Eye (tissue), 1 donor: ENCODE measurements at places on chromosomes 4 and X.

- DNase-seq = no peak
These were observed 21.4 kb downstream of the CT47C1 start for GRCh38 chrX:119093991-119094735.

DNA sequence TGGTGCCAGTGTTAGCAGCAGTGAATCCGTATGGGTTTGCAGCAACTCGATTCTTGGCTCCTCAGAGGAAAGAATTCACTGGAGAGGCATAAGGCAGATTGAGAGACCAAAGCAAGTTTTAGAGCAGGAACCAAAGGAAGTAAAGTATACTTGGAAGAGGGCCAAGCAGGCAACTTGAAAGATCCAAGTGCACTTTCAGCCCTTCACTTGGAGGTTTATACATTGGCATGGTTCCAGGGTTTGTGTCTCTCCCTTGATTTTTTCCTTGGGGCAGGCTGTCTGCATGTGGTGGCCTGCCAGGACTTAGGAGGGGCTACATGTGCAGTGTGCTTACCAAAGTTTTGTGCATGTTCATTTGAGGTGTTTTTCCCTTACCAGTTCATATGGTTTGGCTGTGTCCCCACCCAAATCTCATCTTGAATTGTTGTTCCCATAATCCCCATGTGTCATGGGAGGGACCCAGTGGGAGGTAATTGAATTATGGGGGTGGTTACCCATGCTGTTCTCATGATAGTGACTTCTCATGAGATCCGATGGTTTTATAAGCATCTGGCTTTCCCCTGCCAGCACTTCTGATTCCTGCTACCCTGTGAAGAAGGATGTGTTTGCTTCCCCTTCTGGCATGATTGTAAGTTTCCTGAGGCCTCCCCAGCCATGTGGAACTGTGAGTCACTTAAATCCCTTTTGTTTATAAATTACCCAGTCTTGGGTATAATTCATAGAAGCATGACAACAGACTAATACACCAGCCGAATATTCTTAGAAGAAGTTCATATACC lies 86.2 kb upstream of the TSPAN5 start:
- no peak for DNase-seq

GRCh38 chr4:1411436-1412375 lies 5.5 kb upstream of the NKX1-1 start:
- no peak for DNase-seq

- no peak for DNase-seq
These were observed 95.4 kb downstream of the ARHGAP24 start for GRCh38 chr4:85570388-85570787.

GRCh38 chrX:9327747-9328145 lies 137.1 kb upstream of the TBL1X start:
- no peak for DNase-seq

DNA sequence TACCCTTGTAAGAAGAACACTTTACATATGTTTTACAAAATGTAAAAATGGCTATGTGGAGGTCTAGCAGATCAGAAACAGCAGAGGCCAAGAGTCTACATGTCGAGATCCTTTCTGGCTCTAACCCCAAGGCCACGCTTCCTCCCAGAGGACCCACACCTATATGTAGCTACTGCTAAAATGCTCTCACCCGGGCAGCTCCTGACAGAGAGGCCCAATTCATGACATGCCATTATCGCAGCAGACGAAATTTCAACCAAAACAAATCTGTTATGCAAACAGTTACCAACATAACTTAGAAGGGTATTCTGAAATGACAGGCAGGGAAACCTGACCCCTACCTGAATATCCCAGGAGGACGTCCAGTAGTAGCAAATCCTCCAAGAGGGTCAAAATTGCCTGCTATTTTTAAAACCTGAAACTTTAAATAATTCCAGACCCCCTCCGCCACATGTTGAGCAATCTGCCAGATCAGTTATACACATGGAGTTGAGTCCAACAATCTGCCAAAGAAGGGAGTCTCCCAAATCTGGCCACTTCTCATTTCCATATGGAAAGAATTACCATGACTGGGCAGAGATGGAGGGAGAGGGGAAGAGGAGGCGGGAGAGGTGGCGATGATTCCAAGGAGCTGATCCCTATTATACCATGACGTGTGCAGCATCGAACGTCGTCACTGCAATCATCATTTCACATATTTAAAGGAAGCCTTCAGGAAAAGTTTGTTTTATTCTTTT lies 192.9 kb upstream of the TBL1X start:
- DNase-seq = peak; percentile 53

- DNase-seq = no peak
These were observed 9.6 kb downstream of the GPC4 start for GRCh38 chrX:133405498-133406185.

- DNase-seq = no peak
These were observed 28.2 kb downstream of the IRF2 start for GRCh38 chr4:184446132-184446658.

- DNase-seq = peak; percentile 76
These were observed 98.3 kb upstream of the MAOA start for GRCh38 chrX:43557792-43558191.

GRCh38 chr4:152109531-152110509 lies 349.0 kb upstream of the GATB start:
- no peak for DNase-seq

DNA sequence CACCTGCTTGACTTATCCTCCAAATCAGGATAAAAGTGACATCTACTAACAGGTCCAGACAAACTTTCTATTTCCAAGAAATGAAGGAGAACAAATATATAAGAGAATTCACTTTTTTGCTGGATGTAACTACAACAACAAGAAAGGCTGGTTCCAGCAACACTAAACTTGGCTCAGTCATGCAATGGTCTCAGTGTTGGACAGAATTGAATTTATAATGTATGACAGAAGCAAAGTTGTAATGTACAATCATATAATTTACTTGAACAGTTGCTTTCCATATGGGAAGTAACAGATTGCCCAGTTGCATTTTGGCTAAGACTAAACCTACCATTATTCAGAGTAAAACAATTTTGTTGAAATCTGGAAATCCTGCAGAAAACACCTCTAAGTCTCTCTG lies 183.3 kb upstream of the INTU start:
- no peak for DNase-seq

DNA sequence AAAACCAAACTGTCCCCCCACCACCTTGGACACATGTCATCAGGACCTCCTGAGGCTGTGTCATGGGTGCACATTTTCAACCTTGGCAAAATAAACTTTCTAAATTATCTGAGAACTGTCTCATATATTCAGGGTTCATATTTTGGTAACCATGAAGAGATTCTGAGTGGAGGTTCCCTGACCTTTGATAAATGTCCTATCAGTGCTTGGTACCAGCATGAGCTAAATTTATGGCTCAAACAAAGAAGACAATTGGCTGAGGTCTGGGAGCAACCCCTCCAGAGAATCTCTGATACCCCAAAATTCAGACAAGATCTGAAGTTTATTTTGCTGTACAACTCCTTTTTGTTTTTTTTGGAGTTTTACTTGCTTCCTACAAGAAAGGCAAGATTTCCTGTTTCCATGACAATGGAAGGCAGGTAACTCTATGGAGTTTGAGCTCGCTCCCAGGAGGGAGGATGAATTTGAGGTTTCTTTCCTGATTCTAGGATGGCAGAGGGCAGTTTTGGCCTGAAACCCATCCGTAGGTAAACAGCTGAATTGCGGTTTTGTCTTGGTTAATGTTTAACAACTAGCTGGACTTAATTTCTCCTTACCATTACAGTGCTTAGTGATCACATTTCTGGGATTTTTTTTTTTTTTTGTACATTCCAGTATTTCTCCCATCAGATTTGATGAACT lies 14.5 kb downstream of the UGT2B15 start:
- no peak for DNase-seq

GRCh38 chrX:150262456-150262855 lies 100.7 kb upstream of the MAMLD1 start:
- no peak for DNase-seq

DNA sequence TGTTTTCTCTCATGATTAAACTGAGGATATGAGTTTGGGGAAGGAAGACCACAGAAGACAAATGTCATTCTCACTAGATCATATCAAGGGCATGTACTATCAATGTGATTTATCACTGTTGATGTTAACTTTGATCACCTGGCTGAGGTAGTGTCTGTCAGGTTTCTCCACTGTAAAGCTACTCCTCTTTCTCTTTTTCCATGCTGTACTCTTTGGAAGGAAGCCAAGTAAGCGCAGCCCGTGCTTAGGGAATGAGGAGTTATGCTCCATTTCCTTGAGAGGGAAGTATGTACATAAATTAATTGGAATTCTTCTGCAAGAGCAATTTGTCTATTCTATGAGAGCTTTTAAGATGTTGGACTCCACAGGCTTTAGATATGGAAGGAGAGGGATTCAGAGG lies 4.0 kb upstream of the KANTR start:
- DNase-seq = no peak

- peak; percentile 86 for DNase-seq
These were observed at the start of gene STK32B for GRCh38 chr4:5051278-5052203. STK32B (plus strand) TSS chr4:5051480.

- DNase-seq = no peak
These were observed 2.0 kb upstream of the USO1 start for GRCh38 chr4:75722417-75722816.

- peak; percentile 54 for DNase-seq
These were observed 24.4 kb upstream of the PLA2G12A start for GRCh38 chr4:109754093-109754857.

DNA sequence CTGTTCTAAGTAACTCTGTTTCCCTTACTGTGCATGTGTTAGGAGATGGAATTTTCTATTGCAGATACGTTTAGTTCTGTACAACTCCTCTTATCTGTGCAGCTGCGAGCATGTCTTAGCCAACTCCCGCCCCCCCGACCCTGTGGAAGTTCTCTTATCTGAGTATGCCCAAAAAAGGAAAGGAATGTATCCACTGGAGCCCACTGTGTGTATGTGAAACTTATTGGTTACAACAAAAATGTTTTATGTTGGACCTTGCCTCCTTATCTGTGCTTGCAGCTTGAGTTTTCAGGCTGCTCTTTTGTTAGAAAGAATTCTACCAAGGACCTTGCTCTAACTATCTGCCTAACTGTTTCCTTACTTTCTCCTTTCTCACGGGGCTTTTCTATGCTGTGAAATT lies 24.2 kb upstream of the DCAF8L2 start:
- no peak for DNase-seq

DNA sequence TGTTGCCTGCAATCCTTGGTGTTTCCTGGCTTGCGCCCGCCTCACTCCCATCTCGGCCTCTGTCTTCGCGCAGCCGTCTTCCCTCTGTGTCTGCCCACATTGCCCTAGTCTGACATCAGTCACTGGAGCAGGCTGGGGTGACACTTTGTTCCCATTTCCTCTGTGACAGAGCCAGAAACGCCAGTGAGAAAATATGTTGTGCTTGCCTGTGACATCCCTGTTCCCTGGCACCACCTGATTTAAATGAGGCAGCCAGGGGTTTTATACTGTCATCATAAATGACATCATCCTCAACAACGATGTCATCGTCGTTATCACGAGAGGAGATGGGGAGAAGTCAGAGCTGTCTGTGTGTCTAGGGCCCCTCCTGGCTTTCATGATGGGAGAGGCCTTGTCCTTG lies 29.1 kb downstream of the ZNF185 start:
- no peak for DNase-seq

- no peak for DNase-seq
These were observed 1.4 kb upstream of the STBD1 start for GRCh38 chr4:76305033-76305687.

DNA sequence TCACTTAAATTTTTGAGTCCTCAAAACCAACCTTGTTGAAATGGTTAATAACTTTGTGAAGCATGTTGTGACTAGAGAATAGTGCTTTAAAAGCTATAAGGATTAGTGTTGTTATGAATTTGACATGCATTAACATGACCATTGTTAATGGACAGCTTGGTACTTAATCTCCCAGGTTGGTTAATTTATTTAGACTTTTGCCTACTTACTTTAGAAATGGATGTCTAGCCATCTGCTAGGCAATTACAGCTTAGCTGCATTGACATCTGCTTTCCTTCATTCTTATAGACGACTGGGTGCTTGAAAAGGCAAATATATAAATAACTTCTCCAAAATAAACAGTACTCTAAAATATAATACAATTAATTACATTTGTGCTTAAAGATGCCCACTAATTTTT lies 368.0 kb downstream of the CCSER1 start:
- peak; percentile 27 for DNase-seq
